ENCODE measurements at places on chromosomes 2 and 18.

GRCh38 chr2:113248997-113249770 is 29.5 kb downstream of the PAX8 start:
- peak; percentile 83 for DNase-seq

- DNase-seq: no peak
These were observed 219.6 kb downstream of the SNTG2 start for GRCh38 chr2:1170241-1170640.

- peak; percentile 62 for DNase-seq
These were observed 633 bp downstream of the NABP1 start for GRCh38 chr2:191678437-191679100.

GRCh38 chr2:144156736-144157640 is 362.9 kb downstream of the ZEB2 start:
- DNase-seq: no peak

- DNase-seq: peak; percentile 35
These were observed 17.0 kb upstream of the MAP3K20 start for GRCh38 chr2:173058673-173059072.

GRCh38 chr2:161119483-161119882 is 40.7 kb upstream of the TANK start:
- no peak for DNase-seq

- DNase-seq: peak; percentile 34
These were observed 187.9 kb downstream of the BCL11A start for GRCh38 chr2:60365556-60365955.

GRCh38 chr18:73079920-73080319 is 212.1 kb upstream of the NETO1 start:
- no peak for DNase-seq

DNA sequence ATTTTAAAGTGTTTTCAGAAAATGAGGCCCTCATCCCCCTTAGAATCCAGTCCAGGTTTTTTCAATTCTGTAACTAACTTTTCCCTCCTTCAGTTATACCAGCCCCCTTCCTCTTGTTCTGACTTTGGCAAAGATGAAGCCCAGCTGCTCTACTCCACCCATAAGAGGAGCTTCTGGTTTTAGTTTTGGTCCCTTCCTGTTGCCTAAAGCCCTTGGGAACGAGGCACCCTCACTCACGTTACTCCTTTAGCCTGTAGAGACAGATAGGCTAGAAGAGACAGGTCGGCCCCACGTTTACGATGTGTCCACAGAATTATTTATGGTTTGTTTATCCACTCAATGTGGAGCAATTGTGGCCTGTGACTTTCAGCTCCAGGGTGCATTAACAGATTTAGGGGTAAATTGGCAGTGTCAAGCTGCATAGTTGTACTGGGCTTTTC is 454.2 kb upstream of the TNP1 start:
- peak; percentile 37 for DNase-seq

DNA sequence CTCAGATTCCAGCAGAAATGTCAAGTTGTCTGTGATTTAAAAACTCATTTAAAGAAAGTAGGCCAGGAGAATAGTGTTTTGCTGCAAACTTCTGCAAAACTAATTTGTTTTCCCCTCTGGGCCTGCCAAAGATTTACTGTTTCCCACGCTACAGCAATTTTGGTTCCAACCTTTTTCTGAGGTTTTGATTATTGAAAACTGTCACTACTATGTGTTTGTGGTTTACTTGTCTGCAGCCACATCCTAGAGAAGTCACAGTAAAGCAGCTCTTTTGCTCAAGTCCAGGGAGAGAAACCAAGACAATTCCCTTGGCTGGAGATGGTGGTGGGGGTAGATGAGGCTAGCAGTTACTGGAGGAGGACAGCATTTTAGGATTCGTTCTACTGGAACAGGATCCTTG is 12.8 kb downstream of the IL1R2 start:
- no peak for DNase-seq

DNA sequence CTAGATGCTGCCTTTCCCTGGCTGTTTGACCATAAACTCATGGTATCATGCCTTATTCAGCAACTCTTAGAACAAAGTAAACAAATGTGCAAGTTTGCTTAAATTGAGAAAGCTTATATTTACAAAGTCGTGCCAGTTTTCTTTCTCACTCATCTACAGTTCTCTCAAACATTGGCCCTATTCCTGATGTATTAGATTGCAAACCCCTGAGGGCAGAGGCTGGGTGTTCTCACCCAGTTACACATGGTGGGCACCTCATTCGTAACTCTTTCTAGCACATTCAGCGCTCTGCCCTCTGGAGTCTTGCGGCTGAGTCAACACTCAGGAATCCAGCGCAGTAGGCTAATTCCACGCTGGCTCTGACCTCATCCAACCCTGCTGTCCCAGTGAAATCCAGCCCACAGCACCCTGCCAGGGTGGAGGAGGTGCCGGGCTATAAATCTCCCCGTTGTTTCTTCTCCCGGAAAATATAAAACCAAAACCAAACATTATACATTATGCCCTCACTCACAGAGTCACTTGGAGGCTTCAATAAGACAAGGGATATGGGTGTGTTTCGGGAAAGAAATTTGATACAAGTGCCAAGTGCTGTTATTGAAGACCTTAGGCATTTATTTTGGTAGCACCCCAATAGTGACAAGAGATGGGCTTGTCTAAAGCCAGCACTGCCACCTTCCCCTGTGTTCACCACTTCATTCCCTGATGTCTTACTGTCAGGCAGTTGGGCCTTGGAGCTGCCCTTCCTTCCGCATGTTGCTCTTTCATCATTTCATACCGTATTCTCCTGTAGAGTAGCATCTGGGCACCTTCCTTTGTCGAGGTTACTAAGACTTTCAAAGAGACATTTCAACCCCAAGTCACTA is 287.4 kb downstream of the PRKCE start:
- peak; percentile 50 for DNase-seq

GRCh38 chr2:136207030-136207623 is 89.2 kb upstream of the CXCR4 start:
- no peak for DNase-seq

- DNase-seq: no peak
These were observed 140.6 kb downstream of the EML6 start for GRCh38 chr2:54864096-54864495.

DNA sequence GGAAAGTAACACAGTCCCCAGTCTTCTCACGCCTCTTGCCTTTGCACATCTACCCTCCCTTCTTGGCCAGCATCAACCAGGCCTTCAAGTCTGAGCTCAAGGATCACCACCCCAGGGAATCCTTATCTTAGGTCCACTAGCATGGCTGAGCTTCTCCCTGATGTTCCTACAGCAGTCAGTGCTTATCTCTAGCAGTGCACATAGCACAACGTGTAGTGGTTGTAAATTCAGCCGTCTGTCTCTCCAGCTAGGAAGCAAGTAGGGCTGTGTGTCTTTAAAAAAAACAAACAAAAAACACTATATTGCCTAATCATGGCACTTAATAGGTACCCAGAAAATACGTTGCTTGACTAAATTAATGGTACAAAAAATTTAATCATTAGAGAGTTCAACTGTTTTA is 29.2 kb downstream of the KCNG3 start:
- DNase-seq: no peak

DNA sequence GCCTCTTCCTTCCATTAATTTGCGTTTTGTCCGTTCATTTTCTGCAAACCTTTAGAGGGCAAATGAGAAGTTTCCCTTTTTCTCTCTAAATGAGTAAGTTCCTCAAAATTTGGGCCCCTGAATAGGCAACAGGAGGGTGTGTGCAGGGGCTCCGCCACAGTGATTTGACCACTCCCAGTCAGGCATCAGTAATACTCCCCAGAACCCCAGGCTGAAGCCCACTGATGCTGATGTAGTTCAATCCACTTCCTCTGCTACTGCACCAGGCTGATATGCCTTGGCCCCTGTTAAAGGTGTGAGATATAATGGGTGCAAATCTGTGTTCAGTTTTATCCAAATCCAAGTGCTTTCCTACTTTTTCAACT is 1150.0 kb downstream of the RPIA start:
- DNase-seq: no peak

DNA sequence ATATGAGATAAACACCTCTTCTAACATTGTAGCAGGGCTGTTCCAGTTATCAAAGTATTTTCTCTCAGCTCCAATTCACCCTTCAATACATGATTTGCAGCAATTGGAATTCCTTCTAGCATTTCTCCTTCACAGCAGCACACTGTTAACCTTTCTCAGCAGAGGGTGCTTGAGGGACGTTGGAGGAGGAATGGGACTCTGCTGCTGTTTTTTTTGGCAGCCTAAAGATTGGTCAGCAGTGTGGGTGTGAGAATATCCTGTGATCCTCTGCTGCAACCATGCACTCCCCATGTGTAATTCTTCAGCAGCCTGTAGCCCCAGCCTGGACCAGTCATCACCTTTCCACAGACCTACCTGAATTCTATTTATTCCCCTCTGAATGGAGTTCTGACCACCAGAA is 1708.9 kb upstream of the CELF4 start:
- no peak for DNase-seq

DNA sequence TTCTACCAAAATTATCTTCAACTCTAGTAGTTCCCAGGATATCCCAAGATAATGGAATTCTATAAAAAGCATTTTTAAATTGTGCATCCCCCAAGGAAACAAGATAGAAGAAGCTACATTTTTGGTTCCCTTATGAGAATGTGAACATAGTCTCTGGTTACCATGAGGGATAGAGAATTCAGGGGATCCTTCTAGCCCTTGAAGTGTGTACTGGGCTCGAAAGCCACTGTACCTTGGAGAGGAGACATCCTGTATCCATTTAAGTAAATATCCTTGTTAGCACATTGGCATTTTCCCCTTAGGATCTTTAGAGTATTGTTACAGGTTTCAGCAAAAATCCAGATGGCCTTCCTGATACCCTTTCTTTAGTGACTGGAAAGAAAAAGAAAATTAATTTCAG is 228.5 kb downstream of the RTP5 start:
- no peak for DNase-seq

DNA sequence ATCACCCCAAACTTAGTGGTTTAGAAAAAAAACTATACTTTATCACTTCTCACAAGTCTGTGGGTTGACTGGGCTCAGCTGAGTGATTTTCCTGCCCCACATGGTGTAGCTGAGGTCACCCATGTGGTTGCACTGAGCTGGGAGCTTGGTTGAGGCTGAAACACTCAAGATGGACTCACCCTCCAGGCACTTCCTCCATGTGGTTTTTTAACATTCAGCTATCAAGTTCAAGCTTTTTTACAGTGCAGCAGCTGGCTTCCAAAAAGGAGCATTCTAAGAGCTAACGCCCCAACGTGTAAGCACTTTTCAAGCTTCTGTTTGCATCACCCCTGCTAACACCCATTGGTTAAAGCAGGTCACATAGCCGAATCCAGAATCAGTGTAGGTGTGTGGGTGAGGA is 105.9 kb upstream of the CREB1 start:
- no peak for DNase-seq

GRCh38 chr2:66929632-66930338 is 467.3 kb upstream of the ETAA1 start:
- DNase-seq: no peak
